ENCODE measurements at places on chromosomes 11 and 22.

DNA sequence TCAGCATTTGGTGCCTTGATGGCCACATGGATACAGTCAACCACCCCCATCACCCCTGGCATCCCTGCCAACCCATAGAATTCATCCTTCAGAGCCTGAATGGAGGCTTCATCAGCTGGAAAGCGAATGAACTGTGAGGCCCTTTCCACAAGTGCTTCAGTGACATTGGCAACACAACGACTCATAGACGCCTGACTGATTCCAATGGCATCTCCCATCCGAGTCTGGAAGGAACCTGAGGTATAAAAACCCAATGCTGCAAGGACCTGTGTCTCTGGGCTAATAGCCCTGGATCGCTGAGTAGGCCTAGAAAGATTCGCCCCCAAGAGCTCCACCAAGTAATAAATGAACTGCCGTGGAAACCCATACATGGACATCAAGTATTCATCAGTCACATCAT lies 1.3 kb downstream of the HARBI1 start:
- DNase-seq = no peak

GRCh38 chr11:99822846-99823565 lies 802.3 kb downstream of the CNTN5 start:
- no peak for DNase-seq

- DNase-seq = no peak
These were observed 34.2 kb downstream of the DDX10 start for GRCh38 chr11:108698844-108699642.

GRCh38 chr11:33640730-33641371 lies 59.8 kb downstream of the C11orf91 start:
- no peak for DNase-seq

- no peak for DNase-seq
These were observed 143.2 kb downstream of the OPCML start for GRCh38 chr11:133388975-133389568.

- DNase-seq = no peak
These were observed at the start of gene CD248 for GRCh38 chr11:66316849-66317251. Gene CD248, minus strand, starts transcription at chr11:66317044. Its CDS starts 17 bp downstream, at chr11:66317027.

GRCh38 chr11:71499125-71499524 lies 27.9 kb upstream of the KRTAP5-7 start:
- DNase-seq = no peak

DNA sequence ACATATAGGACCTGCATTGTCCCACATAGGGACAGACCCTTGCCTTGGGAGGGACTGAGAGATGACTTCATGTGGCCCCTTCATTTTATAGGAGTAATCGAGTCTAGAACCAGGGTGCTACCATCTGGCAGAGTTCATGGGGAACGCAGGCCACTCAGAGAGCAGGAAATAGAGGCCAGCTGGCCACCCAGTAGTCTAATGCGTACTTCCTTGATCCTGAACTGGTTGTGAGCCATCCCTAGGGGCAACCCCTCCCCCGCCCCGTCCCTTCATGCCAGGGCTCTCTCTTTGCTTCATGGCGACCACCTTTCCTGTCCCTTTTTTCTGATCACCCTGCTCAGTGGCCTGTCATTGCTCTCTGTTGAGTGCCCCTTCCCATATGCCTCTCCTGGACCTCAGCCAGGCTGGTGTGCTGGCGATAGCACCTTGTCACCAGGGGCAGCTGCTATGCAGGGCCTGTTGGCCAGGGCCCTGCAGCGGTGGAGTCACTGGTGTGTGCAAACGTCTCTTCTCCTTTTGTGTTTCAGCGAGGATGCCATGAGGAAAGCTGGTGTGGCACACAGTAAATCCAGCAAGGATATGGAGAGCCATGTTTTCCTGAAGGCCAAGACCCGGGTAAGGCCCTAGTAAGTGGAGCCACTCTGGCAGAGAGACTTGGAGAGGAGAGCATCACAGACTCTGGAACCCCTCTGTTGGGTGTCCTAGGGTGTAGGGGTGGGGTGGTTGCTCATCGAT lies 29.3 kb downstream of the MED15 start:
- DNase-seq = no peak

GRCh38 chr11:114738954-114739353 lies 60.6 kb downstream of the NXPE2 start:
- no peak for DNase-seq

GRCh38 chr11:117823946-117824420 lies 561 bp downstream of the FXYD2 start:
- no peak for DNase-seq

DNA sequence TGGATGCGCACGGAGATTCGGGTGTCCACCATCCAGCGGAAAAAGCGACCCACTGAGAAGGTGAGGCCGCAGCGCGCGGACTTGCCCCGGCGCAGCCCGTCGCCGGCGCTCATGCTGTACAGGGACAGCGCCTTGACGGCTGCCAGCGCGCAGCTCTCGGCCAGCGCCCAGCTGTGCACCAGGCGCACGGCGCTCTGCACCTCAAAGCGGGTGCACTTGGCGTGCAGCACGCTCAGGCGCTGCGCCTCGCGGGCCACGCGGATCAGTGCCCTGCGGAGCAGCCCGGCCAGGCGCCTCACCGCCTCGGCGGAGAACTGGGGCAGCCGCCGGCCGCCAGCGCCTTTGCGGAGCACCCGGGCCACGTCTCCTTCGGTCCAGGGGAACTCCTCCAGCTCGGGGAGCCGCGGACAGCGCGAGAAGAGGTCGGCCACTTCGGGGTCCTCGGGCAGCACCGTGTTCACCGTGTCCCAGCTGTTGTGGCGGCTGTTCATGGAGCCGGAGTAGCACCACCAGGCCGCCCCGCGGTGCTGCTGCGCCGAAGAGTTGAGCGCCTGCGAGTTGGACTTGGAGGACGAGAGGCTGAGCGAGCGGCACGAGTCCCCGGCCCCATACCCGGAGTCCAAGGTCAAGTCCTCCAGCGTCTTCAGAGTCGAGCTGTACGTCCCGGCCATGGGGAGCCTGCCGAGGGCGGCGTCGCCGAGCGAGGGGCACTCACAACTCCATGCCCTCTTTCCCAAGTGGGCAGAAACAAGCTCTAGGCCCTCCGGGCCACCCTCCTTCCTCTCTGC lies 703 bp downstream of the ABTB2 start:
- DNase-seq = no peak
